ENCODE measurements at places on chromosomes 5 and 9. TPM values are rescaled to one million over a fixed set of nuclear protein-coding genes. Genes with fewer than 3 reads are reported as not detected.
A peak's percentile ranks its signal among the peaks of the same experiment; 100 is the strongest.

The NR2F1 gene
- total RNA-seq = 37.8 TPM

GRCh38 chr9:70362952-70363351 lies 51.5 kb downstream of the KLF9 start:
- no peak for DNase-seq

GRCh38 chr9:35864695-35865255 lies 5.4 kb downstream of the OR13J1 start:
- no peak for DNase-seq

DNA sequence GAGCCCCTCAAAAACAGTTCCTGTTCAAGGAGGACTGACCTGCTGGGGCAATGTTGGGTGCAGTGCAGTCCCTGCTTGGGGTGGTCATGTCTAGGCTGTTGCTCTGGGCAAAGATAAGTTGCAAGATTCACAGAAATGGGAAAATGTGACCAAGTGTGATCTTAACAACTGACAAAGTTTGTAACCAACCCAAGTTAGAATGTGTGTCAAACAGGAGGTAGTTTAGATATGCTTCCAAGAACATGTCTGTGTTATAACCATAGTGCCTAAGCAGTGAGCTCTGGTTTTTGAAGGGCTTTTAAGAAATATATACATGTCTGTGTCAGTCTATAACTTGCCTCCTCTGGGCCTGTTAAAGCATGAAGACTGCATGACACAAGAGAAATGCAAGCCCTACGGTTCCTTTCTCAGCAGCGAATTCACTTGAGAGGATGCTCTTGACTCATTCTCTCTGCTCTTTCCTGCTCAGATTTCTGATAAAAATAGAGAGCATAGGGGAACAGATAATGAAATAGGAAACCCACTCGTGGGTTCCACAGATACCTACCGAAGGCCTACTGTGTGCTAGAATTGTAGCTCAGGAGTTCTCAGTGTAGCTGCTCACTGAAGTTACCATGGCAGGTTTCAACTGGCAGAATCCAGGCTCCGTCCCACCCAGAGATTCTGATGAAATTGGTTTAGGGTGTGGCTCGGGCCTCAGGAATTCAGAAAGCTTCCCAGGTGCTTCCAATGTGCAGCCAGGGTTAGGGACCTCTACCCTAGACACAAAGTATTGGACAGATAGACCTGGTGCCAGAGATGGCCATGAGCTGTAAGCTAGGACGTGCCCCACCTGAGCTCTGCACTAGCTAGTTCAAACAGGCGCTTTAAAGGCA lies 52.4 kb downstream of the ARHGEF37 start:
- DNase-seq = peak; percentile 35

DNA sequence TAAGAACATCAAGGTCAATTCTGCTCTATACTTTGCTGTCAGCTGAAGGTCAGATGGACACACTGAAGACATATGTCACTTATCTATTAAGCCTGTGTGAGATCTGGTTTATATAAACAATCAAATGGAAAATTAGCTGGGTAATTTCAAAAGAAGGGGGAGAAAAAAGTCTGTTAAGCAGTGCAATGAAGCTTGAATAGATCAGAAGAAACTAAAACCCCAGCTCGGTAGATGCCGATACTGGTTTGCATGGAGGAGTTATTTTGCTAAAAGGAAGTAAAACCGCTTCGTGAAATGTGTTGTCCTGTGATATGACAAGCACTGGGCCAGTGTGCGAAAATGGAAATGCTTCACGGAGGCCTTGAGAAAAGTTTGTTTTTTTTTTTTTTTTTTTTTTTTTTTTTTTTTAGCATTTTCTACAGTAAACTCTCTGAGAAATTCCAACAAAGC lies 148.8 kb downstream of the MEF2C start:
- DNase-seq = peak; percentile 42

The F2RL1 gene
- total RNA-seq = 36.1 TPM

DNA sequence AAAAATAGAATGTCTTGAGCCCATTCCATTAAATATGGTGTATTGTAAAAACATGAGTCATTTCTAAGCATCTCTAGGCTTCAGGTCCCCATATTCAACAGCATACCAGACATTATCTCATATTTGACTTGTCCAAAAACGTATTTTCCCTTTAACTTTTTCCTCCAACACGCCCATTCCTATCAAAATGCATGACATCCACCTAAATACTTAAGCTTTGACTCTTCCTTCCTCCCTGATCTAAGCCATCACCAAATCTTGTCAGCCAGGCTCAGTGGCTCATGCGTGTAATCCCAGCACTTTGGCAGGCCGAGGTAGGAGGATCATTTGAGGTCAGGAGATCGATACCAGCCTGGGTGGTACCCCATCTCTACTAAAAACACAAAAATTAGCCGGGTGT lies 23.9 kb downstream of the VCP start:
- no peak for DNase-seq

The RPL7A gene
- 1,426 TPM for total RNA-seq

The PLAC8L1 gene
- total RNA-seq = not detected

The ADAMTS6 gene
- 0.58 TPM for total RNA-seq

- DNase-seq = no peak
These were observed 31.9 kb downstream of the ARSB start for GRCh38 chr5:78953092-78953800.

The ECPAS gene
- total RNA-seq = 67.9 TPM

The PLCXD3 gene
- 2.6 TPM for total RNA-seq

The TRIM52 gene
- 11.9 TPM for total RNA-seq

- peak; percentile 20 for DNase-seq
These were observed 78.4 kb downstream of the SLC38A9 start for GRCh38 chr5:55633574-55634208.

GRCh38 chr9:69190086-69190862 lies 16.2 kb downstream of the TJP2 start:
- no peak for DNase-seq

The PCDHGA5 gene
- total RNA-seq = 4.8 TPM
